ENCODE measurements at places on chromosomes 1 and 21. TPM values are rescaled to one million over a fixed set of nuclear protein-coding genes. Genes with fewer than 3 reads are reported as not detected.

MR1 gene
- total RNA-seq = 27.4 TPM

TMPRSS3 gene
- total RNA-seq = 68.6 TPM

LRRC38 gene
- not detected for total RNA-seq

CATSPERE gene
- total RNA-seq = 0.62 TPM
